ENCODE measurements at places on chromosomes 1 and 21.

- no peak for DNase-seq
Measured at GRCh38 chr1:115969509-115969908, 6.8 kb upstream of the SLC22A15 start.

GRCh38 chr1:110466646-110467280 lies 15.8 kb downstream of the PROK1 start:
- DNase-seq: no peak

GRCh38 chr1:117535821-117536220 lies 70.0 kb upstream of the TENT5C start:
- DNase-seq: no peak

DNA sequence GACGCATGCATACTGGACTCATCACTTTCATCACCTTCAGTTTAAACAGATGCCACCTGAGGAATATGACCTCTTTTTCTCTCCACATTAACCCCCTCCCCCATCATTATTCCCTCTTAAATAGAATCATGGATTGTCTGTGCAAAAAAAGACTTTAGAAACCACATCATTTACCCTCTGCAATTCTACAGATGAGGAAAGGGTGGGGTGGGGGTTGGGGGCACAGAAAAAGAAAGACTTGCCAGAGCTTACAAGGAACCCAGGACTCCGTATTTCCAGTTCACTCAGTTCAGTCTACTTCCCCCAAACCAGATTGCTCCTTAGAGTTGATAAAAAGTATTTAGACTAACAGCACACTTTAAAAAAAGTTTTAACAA lies 26.2 kb upstream of the NFIA start:
- DNase-seq: no peak

DNA sequence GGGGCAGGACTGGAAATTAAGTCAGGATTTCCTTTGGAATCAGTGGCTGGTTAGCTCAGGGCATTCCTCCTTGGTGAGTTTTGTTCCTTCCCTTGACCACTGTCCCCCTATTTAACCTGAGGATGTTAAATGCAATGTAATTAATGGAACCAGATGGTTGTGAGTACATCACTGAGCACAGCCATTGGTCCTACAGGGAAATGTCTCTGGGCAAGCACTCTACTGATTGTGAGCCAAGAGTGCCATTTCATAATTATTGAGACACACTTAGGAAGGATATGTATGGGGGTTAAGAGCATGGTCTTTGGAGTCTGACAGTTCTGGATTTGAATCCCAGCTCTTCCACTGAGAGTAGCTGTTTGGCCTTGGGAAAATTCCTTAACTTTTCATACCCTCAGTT lies 74.4 kb downstream of the SPAG17 start:
- no peak for DNase-seq

DNA sequence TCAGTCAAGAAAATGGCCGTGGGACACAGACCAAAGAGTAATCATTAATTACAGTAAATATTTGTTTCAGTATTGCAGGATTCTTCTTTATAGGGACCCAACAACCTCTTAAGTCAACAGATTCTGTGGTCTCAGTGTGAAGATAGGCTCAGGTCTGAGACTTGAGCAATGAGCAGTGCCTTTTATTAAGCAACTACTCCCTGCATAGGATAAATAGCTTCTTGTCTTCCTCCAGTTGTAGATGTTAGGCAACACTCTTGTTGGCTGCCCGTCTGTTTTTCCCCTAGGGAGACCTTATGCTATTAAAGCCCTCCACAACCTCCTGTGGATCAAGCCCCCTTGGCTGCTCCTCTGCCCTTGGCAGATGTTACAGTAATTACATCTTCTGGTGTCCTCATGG lies 1.8 kb upstream of the OMA1 start:
- DNase-seq: no peak

- no peak for DNase-seq
Measured at GRCh38 chr1:221487781-221488524, 253.9 kb downstream of the DUSP10 start.

GRCh38 chr1:81179242-81179641 lies 621.5 kb upstream of the ADGRL2 start:
- DNase-seq: no peak

DNA sequence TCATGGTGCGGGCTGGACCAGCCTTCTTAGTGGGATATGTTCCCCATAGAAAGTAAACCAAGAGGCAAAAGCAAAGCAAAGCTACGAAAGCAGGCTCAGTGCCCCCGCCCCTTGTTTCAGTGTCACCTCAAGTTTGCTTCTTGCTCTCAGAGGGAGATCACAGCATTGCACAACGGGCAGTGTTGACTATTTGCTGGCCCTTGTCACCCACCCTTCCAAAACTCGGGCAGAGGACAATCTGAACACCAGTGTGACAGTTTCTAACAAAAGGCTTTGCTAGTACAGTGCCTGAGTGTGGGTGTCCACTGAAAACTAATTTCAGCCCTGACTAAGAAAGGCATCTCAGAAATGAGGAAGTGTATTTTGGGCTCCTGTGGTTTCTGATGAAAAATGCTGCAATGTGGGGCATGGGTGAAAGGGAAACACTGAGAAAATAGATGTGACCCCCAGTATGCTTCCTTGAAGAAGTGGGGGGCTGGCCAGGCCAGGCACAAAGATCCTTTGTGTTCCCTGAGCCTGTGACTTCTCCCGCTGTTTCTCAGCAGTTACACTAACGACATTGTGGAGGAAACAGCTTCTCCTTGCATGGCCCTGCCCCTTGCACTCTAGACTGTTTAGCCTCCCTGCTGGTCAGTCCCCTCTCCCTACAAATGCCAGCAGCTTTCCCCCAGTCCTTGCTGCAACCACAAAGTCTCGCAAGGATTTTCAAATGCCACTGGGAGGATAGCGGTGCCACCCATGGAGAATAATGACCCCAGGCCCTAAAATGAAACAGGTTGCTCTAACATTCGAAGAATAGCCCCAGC lies 33.3 kb upstream of the KCNE1 start:
- no peak for DNase-seq

- no peak for DNase-seq
Measured at GRCh38 chr1:248790456-248790855, 34.9 kb upstream of the LYPD8 start.

- DNase-seq: no peak
Measured at GRCh38 chr1:211742889-211743529, 67.6 kb upstream of the NEK2 start.

DNA sequence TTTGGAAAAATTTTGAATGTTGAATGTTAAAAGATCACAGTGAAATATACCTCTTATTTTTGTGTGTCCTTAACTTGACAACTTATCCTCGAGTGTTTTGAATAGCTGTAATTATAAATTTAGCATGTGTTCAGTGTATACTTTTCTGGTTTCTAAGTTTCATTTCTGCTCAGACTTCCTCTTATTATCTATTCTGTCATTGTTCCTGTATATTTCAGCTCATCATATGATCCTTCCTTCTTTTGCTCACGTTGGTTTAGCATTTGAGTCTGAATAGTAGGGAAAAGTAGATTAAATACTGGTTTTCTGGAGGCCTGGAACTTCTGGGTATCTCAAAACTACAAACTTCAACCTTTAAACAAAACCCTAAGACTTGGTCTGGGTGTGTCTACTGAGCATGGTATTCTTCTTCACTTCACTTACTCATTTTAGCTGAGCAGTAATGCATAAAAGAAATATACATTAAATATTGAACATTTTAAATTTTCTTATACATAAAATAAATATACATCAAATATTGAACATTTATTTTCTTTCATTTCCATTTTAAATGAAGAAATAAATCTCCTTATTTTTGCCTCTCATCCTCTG lies 3.3 kb upstream of the ATP6V1G3 start:
- no peak for DNase-seq

DNA sequence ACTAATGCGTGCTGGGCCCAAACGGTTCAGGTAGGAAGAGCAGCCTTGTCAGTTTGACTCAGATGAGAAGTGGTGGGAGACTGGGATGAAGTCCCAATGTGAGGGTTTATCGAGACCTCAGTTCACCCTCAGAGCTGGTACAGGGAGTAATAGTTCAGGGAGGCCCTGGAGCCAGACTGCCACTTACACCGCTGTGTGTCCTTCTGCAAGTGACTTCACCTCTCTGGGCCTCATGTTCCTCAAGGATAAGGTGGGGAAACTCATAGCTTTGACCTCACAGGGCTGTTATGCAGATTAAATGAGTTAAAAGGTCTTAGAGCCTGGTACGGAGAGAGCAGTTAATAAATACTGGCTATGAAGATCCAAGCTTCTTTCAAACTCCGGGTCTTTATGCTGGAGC lies 219.9 kb downstream of the TRABD2B start:
- DNase-seq: no peak

DNA sequence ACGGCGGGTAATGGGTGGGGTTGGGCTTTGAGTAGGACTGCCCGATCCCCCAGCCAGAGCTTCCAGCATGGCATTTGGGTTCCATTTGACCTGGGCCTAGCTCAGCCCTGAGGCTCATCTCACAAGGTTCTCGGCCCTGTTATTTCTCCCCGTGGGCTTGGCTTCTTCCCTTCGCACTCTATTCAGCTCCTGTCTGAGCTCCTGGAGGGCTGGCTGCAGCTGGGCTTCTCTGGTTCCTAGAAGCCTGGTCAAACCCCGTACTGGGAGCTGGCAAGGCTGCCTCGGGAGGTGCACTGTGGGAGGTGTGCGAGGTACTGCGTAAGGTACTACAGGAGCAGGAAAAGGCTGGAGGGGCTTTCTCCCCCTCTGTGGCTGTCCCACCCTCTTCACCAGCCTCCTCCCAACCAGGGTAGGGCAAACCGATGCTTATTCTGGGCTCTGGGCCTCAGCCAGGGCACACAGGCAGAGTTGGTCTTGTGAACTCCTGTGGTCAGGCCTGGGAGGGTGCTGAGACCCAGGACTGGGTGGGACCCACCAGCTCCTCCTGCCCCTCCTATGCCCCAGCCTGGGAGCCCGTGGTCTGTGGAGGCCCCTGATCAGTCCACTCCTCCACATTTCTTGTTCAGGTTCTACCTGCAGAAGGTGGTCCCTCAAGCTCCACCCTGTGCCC lies 814 bp downstream of the A3GALT2 start:
- no peak for DNase-seq

GRCh38 chr1:93595266-93595665 lies 86.4 kb downstream of the BCAR3 start:
- DNase-seq: no peak

DNA sequence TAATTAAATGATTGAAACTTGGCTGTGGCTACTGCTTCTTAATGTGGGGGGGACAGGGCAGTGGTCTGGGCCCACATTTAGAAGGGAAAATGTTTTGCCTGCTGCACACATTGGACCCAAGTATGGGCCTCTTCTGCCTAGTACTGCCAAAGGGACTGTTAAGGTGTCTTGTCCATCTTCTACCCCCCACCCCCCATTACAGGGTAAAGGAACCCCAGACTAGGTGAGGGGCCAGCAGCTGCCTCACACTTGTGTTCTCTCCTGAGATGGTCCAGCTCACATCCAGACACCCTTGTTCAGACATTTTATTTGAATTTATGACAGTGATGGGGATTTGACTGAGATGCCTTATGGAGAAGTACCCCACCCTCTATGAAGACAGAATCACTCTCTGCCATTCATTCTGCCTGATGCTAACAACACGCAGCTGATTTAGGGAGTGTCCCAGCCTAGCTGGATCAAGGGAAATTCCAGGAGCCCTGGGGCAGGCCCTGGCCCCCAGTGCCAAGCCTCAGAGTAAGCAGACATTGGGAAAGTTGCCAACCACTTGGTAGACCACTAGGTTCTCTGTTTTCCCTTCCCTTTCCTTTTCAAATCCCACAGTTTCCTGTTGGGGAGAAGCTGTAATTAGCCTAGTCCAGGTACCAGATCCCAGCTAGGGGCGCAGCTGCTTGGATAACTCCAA lies 42.1 kb downstream of the YARS1 start:
- DNase-seq: no peak

GRCh38 chr21:41360072-41360821 lies 1.6 kb upstream of the MX2 start:
- no peak for DNase-seq

DNA sequence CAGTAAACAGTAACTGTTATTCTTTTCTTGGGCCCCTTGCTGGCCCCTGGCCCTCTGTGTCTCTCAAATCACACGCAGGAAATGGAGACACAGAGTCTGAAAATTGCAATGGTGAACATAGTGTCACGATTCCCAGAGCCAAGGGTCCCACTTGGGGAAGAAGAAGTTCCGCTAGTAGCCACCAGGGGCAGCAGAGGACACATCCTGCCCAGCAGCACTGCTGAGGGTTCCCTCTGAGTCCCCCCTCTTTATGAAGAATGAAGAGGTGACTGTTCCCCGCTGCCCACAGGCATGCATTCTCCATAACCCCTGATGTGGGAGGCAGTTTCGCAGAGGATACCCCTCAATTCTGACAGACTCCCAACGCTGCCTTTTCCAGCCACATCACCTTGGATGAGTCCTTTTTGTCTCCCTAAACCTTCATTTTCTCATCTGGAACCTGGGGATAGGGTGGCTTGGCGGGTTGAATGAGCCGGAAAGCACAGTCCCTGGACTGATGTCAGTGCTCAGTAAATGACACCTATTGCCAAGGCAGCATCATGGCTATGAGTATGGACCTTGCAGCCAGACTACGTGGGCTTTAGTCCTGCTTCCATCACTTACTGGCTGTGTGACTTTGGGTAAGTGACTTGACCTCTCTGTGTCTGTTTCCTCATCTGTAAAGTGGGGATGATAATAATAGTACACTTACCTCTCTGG lies 238.0 kb upstream of the TMEM51 start:
- DNase-seq: peak; percentile 36

DNA sequence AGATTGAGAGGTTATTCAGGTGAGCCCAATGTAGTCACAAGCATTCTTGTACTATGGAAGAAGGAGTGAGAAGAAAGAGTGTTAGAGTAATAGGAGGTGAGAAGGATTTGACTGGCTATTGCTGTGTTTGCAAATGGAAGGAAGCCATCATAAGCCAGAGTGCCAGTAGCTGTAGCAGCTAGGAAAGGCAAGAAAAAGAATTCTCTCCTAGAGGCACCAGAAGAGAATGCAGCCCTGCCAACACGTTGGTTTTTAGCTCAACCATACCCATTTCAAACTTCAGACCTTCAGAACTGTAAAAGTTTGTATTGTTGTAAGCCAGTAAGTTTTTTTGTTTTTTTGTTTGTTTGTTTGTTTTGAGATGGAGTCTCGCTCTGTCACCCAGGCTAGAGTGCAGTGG lies 8.9 kb upstream of the IL12RB2 start:
- no peak for DNase-seq

DNA sequence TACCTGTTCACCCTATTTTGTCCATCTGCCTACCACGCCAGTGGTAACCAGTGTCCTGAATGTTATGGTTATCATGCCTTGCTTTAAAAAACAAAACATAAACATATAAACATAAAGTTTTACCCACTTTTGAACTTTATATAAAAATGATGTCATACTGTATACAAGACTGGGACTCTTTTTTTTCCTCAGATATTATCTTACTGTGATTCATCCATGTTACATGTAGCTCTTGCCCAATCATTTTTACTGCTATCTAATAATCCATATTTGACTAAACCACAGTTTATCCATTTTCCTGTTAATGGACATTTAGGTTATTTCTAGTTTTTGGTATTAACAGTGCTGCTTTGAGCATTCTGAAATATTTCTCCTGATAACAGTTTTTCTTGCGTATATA lies 78.8 kb downstream of the GPR161 start:
- DNase-seq: no peak

GRCh38 chr21:45444385-45444784 lies 39.4 kb downstream of the COL18A1 start:
- no peak for DNase-seq

GRCh38 chr1:206702260-206702659 lies 17.6 kb downstream of the MAPKAPK2 start:
- no peak for DNase-seq
